Femur (tissue), 1 donor: ENCODE measurements at places on chromosomes 16 and 17.
A peak's percentile ranks its signal among the peaks of the same experiment; 100 is the strongest.

DNA sequence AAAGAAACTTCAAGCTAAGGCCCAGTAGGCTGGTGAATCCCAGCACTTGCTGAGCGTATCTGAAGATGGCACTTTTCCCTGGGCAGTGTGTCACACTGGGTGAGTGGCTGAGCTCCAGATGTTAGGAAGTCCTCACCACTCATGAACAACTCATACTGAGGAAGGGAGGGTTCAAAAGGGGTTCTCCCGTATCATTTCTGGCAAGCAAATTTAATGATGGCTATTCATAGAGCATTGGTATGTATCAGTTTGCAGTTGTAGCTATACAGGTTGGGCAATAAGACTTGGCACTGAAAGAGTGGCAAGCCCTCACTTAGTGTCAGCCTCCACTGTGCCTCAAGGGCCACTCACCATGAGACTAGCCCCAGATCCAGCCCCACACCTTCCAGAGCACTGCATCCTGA is 10.7 kb downstream of the GFOD2 start:
- no peak for DNase-seq

DNA sequence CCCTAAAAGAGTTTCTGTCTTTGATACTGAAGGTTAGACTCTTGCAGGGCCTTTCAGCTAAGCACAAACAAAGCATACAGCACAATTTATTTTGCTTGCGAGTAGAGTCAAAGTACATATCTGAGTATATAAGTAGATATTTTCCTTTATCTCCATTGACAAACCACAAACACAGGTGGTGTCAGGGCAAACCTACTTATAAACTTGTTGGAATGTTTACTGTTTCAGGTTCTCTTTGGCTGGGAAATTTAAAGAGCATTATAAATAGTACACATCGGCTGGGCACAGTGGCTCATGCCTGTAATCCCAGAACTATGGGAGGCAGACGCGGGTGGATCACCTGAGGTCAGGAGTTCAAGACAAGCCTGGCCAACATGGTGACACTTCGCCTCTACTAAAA is 442.6 kb upstream of the PSMD7 start:
- DNase-seq = no peak

- DNase-seq = no peak
Measured at GRCh38 chr16:83348991-83349390, 458.8 kb upstream of the HSBP1 start.

DNA sequence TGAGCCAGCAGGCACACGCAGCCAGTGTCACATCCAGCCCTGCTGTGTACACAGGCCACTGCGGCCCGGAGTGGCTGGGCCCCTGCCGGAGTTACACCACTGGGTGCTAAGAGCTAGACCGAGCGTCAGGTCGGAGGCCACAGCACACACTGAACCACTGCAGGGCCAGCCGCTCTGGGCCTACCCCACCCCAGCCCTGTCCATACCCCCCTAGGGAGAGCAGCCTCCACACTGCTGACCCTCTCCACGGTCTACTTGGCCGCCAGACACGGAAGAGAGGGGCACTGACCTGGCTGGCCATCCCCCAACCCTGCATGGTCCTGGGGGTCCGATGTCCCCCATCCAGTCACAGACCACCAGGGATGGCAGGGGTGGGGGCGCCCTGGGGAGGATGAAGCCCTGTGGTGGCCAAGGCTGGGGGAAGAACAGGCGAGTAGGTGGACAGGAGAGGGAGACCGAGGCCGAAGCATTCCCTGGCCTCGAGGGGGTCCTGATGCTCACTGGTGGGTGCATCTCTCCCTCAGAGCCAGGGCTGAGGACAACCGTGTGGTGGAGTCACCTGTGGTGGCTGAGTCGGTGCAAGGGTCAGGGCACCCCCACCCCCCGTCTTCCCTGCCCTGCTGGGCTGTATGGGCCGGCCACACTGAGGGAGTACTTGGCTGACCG is 34.9 kb upstream of the ZC3H18 start:
- peak; percentile 32 for DNase-seq

DNA sequence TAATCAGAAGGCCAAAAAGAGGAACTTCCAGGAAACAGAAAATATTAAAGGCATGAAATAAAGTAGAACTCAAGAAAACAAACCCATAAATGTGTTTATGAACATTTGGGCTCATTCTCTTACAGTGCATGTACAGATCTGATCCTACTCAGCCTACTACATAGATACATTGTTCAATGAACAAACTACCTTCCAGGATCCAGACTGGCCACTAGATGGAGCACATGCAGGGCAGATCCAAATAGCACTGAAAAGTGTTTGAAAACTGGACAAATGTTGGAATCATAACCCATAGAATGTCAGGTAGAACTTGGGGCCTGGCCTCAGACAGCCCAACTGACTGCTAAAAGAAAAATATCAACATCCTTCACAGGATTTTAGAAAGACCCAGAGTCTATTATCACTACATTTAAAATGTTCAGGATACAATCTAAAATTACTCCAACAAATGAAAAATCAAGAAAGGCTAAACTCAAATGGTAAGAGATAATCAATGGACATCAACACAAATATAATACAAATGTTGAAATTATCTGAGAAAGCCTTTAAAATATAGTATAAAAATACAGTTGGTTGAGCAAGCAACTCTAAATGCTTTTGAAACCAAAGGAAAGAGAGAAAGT is 122.4 kb upstream of the NUDT7 start:
- no peak for DNase-seq

DNA sequence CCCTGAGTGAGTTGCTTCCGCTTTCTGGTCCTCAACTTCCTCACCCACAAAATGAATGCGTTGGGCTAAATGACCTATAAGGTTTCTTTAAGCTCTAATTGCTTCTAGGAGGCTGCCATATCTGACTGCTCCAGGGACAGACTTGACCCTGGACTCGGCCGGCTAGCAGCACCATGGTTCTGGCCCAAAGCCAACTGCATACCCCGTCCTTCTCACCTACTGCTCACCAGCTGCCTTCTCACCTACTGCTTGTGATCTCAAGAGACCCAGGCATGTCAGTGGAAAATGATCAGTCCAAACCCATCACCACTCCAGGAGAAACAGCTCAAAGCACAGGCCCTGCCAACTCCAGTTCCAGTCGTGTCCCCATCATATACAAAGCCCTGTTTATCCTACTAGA is 124.3 kb upstream of the IRX5 start:
- no peak for DNase-seq

- no peak for DNase-seq
Measured at GRCh38 chr17:31715446-31715845, 143.6 kb downstream of the COPRS start.

GRCh38 chr17:3843935-3844516 is 2.0 kb downstream of the NCBP3 start:
- DNase-seq = no peak

GRCh38 chr16:57284952-57285363 is 486 bp upstream of the PLLP start:
- DNase-seq = no peak

DNA sequence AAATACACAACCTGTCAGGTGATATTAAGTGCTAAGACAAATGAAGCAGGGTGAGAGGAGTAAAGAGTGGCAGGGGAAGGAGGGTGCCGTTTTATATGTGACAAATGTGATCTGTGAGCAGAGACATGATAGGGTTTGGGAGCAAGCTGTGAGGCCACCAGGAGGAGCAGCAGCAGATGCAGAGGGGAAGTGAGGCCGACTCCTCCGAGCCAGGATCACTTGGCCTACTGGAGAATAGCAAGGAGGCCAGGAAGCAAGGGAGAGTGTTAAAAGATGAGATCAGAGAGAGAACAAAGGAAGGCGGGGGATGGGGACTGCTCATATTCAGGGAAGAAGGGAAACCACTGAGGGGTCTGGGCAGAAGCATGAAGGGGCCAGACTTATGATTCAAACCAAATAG is 129.4 kb downstream of the TANGO6 start:
- peak; percentile 24 for DNase-seq

DNA sequence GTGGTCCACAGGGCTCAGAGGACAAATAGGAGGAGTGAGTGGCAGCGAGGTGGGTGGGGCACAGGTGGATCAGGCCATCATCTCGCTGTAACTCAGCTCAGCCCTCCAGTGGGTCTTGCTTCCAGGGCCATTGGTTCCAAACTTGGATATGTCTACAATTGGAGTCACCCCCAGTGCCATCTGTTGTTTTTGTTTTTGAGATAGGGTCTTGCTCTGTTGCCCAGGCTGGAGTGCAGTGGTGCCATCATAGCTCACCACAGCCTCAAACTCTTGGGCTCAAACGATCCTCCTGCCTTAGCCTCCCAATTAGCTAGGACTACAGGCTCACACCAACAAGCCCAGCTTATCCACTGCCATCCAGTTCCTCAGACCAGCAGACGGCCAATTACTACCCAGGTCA is 45.9 kb downstream of the DDX19A start:
- DNase-seq = no peak

DNA sequence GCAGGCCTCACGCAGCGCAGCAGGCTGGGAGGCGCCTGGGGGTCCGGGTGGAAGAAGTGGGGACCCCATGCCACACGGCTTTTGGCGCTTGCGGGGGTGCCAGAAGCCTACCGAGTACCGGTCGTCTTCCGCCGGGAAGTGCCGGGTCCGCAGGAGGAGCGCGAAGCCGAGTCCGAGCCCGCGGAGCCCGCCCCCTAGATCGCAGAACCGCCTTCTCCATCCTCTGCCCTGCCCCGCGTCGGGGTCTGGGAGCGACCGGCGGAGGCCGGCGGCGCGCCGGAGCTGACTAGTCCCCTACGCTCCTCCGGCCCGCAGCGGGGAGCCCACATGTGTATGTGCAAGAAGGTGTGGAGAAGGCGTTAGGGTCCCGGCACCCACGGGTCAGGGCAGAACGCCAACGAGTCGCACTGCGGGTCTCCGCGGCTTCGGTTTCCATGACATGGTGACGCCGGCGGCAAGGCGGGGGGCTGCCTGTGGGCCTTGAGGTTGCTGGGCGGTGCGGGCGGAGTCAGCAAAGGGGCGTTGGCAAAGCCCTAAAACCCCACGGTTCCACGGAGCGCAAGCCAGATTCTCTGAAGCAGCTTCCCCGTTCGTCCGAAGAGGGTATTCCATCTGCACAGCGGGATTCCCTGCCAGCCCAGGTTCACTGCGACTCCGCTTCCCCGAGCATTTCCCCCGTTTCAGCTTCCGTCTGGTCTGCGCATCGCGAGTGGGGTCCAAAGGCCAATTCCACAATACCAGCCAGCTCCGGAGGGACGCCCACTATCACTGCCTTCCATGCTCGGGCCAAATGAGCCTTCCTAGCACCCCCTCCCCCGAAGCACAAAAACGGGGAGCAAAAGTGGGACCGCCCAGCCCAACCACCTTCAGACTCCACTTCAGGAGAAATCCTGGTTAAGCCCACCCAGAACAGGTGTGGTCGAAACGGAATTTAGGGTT is 2.3 kb upstream of the LHX1 start:
- no peak for DNase-seq

DNA sequence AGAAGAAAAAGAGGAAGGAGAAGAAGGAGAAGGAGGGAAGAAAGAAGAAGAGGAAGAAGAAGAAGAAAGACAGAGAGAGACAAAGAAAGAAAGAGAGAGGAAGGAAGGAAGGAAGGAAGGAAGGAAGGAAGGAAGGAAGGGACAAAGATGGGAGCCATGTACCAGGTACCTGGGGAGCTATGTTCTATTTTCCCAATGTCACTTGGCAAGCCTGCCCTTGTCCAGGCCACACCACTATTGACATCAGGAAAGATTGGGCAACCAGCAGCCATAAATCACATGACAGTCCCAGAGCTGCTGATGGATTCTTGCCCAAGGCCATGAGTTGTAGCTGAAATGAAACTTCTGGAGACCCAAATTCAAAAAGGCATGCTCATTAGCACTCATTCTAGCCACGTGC is 2.7 kb upstream of the CES1 start:
- DNase-seq = no peak

DNA sequence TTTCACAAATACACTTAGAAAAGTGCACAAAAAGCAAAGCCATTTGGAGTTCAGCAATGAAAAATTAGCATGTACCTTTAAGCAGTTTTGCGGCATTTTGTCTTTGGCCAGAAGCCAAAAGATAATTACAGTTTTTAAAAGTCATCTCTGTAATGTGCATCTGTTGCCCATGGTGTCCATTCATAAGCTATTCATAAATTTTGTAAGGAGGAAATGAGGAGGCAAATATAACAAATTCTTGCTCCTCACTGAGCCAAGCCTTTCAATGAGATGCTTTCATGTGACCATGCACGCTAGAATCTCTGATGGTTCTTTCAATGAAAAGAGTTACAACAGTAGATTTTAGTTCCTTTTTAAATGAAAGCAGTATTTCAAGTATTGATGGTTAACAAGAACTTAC is 247.1 kb upstream of the MON1B start:
- no peak for DNase-seq

GRCh38 chr17:62064791-62065563 is at the start of gene MED13:
Gene MED13 (minus strand): TSS chr17:62065278. CDS start chr17:62065205, 73 bp downstream.
- DNase-seq = peak; percentile 69

GRCh38 chr16:69073181-69073702 is 32.2 kb upstream of the HAS3 start:
- DNase-seq = no peak
